Panc1 (cell line): ENCODE measurements at places on chromosomes 3 and 15. TPM values are rescaled to one million over a fixed set of nuclear protein-coding genes. Genes with fewer than 3 reads are reported as not detected.

MUC20 gene
- not detected for total RNA-seq

WDR49 gene
- 0.23 TPM for total RNA-seq

- no peak overlapping the region for H3K4me3 ChIP-seq
- no peaks in the 10 kb centered on the region for H3K36me3 ChIP-seq
- H3K27me3 ChIP-seq = no peaks in the 10 kb centered on the region
- no peaks in the 10 kb centered on the region for H3K4me1 ChIP-seq
Measured at GRCh38 chr3:147305533-147306250, 100.7 kb downstream of the ZIC4 start.

- no peaks in the 10 kb centered on the region for H3K36me3 ChIP-seq
- no peak overlapping the region for H3K4me3 ChIP-seq
- no peak for DNase-seq
- no peak overlapping the region for H3K27ac ChIP-seq
- no peaks in the 10 kb centered on the region for H3K4me1 ChIP-seq
Measured at GRCh38 chr3:81908561-81908960, 147.1 kb upstream of the GBE1 start.

DNA sequence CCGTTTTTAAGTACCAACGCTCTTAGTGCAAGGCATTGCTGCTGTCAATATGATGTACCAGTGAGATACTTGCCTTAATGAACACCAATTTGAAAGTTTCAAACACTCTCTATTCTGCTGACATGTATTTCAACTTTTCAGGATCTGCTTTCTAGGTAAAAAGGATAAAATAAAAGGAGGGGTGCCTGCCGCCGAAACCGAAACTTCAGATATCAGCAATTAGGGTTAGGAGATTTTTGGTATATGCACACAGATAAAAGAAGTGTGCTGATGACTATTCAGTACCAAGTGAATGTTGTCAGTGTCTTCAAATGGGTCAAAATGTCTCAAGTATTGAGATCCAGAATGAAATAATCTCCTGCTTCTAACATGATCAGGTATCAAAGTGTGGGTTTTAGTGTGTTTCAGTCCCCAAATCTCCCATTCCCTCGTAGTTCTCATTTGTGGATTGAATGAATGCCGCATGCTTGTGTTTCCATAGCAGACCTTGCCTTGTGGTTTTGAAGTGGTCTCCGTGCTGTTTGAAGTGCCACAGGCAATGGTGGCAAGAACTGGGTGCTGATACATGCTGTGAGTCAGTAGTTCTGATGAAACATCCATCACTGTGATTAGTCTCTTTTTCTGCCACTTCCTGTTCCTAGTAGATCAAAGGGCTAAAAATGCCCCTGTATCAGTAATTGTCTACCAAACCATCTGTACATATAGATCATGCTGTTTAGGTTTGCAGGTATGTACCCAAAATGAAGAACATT lies 22.5 kb downstream of the CHST14 start:
- H3K4me3 ChIP-seq = no peak overlapping the region
- no peak overlapping the region for H3K27ac ChIP-seq
- H3K36me3 ChIP-seq = no peaks in the 10 kb centered on the region
- H3K4me1 ChIP-seq = no peaks in the 10 kb centered on the region

DNA sequence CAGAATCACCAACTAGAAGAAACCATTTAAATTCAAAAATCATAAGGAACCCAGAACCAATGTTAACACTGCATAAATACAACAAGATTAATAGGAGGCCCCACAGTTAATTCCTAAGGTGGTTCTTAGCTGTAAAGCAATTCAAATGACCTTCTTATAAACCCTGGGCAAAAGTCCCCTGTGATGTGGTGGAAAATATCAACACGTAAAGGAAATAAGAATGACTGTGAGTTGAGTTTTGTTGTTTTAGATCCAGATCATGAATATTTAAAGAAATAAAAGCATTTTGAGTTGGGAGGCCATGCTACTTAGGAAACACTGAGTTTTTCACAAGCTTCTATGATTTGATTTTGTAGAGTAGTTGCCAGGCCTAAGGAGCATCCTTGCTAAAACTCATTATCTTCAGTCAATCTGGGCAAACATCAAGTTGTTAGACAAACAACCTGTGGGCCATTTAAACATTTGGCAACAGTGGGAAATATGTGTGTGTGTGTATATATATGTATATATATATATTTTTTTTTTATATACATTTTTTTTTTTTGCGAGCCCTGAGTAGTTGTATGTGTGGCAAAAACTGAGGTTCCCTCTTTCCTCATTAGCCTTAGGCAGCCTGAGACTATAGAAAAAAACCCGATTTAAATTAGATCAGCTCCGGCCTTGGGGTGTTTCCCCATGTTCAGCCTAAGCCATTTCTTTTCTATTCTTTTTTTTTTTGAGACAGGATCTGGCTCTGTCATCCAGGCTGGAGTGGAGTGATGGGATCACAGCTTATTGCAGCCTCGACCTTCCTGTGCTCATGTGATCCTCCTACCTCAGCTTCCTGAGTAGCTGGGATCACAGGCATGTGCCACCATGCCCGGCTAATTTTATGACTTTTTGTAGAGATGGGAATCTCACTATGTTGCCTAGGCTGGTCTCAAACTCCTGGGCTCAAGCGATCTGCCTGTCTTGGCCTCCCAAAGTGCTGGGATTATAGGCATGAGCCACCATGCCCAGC lies 8.0 kb upstream of the PXK start:
- no peaks in the 10 kb centered on the region; the same call in 1 of the 2 replicates for H3K4me1 ChIP-seq
- no peak overlapping the region for H3K4me3 ChIP-seq
- H3K27ac ChIP-seq = no peak overlapping the region
- no peaks in the 10 kb centered on the region for H3K27me3 ChIP-seq
- no peak for DNase-seq

- H3K4me1 ChIP-seq = no peaks in the 10 kb centered on the region
- H3K36me3 ChIP-seq = no peaks in the 10 kb centered on the region
- H3K27ac ChIP-seq = no peak overlapping the region
- H3K4me3 ChIP-seq = no peak overlapping the region
- H3K27me3 ChIP-seq = no peaks in the 10 kb centered on the region
- no peak for DNase-seq
Measured at GRCh38 chr3:105436687-105437086, 70.0 kb downstream of the ALCAM start.

DNA sequence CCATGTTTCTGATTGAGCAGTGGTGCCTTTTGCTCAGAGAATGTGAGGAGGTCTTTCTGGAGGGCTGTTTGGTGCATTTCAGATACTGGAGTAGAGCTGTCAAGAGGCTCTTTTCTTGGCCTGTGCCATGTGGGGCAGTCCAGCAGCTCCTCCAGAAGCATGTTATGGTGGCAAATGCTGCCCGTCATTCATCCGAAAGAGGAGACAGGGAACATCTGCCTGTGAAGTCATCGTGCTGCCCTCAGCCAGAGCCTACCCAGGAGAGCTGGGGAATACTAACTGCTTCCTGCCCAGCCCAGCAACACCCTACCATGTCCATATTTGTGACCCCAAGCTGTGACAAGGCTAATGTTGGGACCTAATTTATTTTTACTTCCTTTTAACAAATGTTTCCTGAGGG lies 82.2 kb upstream of the SLC6A6 start:
- H3K27me3 ChIP-seq = no peaks in the 10 kb centered on the region
- peaks cover 7% of the 10 kb centered on the region for H3K4me1 ChIP-seq
- DNase-seq = no peak
